ENCODE measurements at places on chromosomes 2 and 18. TPM values are rescaled to one million over a fixed set of nuclear protein-coding genes. Genes with fewer than 3 reads are reported as not detected.

GRCh38 chr2:220167956-220168355 is 540.5 kb downstream of the SLC4A3 start:
- DNase-seq, result no peak

DNA sequence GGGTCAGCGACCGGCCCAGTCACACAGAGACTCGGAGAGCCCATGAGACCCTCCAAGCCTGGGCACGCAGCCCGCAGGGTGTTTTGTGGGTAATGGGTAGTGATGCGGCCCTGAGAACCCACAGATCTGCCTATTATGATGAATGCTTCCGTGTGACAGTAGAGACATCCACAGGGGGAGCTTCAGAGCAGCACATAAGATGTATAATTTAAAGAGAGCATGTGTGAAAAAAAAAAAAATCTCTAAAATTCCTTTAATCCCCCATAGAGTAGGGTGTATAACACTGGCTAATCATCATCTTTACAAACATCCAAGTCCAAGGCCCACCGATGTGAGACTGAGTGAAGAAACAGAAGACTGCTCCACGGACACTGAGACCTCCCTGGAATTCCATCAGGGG is 34.6 kb downstream of the BIN1 start:
- DNase-seq, result no peak

GRCh38 chr2:73063909-73064875 is 7.3 kb downstream of the SFXN5 start:
- DNase-seq, result no peak

DNA sequence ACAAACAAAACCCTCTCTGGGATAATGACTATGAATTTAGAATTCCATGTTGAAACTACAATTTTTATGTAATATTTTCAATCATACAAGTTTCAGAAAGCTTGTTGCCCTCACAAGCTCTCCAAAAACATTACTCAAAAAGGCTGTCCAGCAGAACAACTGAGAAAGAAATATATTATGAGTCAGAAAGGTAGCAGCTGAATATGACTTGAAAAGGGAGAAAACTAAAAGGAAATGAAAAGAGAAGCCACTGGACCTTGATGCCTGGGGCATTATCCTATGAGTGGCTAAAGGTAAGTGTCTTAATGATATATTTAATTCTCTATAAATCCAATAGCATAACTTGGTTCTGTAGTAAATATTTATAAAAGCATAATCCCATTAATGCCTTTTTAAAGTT is 61.8 kb downstream of the NXPH2 start:
- no peak for DNase-seq

GRCh38 chr18:56115071-56116015 is 523.0 kb downstream of the TXNL1 start:
- no peak for DNase-seq

DNA sequence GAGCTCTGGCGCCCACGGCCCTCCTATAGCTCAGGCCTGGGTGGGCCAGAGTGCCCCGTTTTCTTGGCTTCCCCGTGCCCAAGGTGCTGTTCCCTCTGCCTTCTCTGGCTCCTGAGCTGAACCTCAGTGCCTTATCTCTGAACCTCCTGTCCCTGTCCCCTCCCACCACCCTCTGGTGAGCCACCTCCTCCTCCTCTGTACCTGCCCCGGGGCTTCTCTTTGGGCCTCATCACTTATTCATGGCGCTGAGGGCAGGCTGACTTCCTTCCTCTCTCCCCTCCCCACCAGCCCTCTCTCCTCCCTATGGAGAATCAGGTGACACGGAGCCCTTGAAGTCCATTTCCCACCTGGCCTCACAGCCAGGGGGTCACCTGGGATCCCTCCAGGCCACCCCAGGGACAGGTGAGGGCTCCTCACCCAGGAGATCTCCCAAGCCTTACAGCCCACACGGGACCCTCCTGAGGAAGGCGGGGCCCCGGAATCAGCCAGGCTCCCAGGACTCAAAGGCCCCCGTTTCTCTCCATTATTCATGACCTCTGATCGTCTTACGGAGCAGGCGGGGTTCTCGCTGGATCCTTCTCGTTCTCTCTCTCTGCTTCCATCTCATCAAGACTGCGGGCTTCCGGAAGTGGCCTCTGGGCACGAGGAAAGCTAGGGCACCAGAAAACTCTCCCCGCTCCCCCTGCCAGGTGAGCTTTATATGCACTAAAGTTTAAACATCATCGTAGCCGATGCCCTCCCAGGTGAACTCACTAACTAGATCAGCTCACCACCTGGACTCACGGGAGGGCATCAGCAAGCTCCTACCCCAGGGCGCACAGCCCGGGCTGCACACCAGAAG is at the start of gene LOXHD1:
TSS of gene LOXHD1 (minus strand) at position 106 of the 841 bp plus-strand sequence. CDS start 187 bp downstream, outside the sequence.
- no peak for DNase-seq

DNA sequence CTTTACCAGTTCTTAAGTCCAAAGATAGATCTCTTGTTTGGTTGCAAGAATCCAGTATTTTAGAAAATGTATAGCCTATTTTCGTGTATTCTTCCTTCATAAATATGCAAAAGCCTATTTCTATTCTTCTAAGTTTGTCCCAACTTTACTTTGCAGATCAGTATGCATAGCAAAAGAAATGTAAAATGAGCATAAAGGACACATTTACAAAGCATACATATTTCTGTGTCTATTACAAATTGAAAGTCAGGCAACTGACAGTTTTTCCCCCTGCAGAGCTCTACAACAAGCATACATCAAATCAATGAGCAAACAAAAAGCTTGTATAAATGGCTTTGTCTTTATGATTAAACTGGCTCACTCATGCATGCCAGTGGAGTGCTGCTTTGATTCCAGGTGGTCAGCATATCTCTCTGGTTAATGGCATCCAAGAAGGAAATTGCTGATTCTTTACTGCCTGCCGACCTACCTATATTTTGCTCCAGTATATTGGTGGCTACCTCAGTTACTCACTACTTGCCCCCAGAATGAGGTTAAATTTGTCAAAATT is 10.0 kb upstream of the VPS54 start:
- DNase-seq, result no peak

GRCh38 chr2:231390667-231391066 is 4.8 kb upstream of the B3GNT7 start:
- no peak for DNase-seq

- DNase-seq, result no peak
These were observed 111.9 kb downstream of the DCC start for GRCh38 chr18:52451851-52452250.

- DNase-seq, result no peak
These were observed 115.2 kb downstream of the AP1S3 start for GRCh38 chr2:223722226-223722625.

GRCh38 chr2:126244937-126245336 is 411.0 kb upstream of the GYPC start:
- no peak for DNase-seq

GRCh38 chr2:85076618-85077274 is 56.4 kb upstream of the TCF7L1 start:
- DNase-seq, result peak; percentile 37

DNA sequence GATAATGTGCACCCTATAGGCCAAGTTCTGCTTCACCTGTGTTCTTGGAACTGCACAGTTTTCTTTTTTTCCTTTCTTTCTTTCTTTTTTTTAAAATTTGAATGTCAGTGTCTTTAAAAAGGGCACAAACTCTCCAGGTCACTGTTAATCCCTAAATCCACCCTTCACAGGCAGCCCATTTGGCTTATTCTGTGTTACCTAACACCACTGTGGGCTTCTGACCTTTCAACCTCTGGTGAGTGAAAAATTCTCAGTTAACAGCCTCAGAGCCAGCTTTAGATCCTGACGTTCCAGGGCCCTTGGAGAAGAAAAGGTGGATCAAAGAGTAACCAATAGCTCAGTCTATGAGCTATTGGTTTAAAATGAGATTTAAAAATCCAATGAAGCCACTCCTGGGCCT is 6.8 kb upstream of the CETN1 start:
- DNase-seq, result peak; percentile 39

DNA sequence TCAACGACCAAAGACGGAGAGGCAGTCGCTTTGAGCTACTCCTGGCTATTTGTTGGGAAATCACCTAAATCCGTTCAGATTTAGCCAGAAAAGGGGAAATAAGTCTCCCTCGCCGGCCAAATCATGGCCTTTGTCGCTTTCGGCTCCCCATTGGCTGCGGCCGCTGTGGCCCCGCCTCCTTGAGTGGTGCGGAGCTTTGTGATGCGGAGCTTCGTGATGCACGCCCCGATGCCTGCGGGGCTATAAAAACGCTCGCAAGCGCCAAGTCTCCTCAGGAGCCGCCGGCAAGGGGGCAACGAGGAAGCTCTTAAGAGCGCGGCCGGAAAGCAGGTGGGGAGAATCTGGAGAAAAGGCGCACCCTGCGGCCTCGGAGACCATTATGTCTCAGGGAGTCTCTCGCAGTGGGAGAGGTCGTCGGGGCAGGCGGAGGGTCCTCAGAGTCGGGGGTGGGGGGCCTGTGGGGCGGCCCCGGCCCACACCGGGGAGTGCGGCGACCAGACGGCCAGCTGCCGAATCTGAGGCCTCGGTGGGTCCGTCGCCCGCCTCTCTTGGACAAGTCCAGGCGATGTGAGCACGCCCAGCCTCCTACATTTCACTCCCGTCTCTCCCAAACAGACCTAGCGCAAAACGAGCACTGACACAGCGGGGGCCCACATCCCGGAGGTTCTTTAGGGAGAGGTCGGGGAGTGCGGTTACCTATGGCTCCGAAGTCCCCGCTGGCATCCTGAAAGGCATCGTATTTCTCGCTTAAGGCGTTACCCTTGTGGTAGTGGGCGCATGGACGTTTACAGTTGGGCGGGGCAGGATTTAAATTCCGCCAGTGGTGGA is at the start of gene CABYR:
TSS of gene CABYR (plus strand) at position 274 of the 828 bp plus-strand sequence. CDS start 4,053 bp downstream, outside the sequence.
- DNase-seq, result peak; percentile 93

DNA sequence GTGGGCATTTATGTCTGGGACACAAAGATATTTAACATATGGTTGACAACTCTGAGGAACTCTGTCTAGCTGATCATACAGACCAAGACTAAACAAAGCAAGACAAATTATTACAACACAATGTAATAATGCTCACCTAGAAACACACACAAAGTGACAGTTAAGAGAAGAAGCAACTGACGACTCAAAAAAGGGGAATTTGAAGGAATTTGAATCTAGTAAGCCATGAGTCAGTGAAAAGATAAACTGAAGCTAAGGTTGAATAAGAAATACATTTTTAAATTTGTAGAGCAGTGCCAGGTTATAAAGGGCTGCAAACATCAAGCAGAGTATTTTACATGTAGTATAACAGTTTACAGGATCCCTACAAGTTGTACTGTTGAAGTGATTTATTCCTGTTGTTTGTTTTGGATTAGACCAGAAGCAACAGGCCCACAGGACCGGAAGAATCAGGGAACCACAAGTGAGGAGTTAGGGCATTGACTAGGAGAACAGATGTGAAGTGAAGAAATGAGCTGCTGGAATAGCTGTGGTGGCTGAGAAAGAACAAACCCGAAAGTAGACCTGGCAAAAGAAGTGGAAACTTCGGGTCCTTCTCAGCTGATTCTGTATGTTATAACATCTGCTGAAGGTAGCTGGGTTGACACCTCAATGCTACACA is 35.6 kb downstream of the IFIH1 start:
- no peak for DNase-seq

DNA sequence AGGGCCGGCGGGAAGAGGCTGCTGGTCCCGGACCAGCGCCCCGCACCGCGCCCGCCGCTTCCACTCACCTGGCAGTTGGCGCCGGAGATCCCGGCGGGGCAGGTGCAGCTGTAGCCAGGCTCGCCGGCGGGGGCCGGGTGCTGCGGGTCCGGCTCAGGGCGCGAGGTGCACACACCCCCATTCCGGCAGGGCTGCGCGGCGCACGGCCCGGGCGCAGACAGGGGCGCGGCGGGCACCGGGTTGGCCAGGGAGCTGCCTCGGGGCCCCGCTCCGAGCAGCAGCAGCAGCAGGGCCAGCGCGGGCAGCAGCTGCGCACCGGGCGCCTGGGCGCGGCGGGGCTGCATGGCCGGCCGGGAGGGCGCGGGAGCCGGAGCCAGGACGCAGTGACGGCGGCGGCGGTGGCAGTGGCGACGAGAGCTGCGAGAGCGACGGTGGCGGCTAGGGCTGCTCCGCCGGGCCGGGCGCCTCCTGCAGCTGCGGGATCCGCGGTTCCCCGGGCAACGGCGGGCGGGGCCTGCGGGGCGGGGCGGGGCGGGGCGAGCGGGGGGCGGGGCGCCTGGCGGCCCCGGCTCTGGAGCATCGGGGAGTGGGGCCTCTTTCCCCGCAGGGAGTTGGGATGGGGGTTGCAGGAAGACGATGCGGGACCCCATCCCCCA is at the start of gene DNER:
TSS of gene DNER (minus strand) at position 476 of the 656 bp plus-strand sequence. CDS start at position 344, 132 bp downstream.
- no peak for DNase-seq

DNA sequence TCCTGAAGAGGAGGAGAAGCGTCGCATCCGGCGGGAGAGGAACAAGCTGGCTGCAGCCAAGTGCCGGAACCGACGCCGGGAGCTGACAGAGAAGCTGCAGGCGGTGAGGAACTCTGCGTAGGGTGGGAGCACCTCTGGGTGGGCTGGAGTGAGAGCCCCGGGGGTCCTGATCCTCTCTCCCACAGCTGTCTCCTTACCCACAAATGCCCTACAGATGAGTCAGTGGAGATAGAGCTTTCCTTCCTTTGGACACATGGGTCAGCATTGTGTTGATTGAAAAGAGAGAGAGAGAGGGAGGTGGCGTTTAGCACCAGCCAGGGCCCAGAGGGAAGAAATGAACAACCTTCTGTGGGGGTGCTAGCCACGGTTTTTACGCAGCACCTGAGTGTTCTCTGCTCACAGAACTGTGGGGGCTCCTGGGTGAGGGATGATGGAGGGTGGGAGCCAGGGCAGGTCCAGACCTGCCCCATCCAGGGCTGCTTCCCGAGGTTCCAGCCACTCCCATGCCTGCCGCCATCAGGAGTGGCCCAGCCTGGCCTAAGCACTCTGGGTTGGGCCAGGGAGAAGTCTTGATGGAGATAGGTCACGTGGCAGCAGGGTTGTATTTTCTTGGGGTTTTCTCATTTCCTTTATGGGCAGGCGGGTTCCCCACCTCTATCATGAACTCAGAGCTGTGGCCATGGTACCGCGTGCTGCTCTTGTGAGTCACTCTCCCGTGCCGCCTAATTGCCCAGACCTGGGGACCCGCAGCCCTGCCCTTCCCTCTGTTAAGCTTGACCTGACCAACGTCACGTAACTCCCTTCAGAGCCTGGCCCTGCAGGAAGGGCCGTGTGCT is 16.3 kb downstream of the FOSL2 start:
- DNase-seq, result no peak

GRCh38 chr2:195912079-195912478 is 156.6 kb downstream of the DNAH7 start:
- no peak for DNase-seq

- DNase-seq, result no peak
These were observed 25.5 kb upstream of the VIT start for GRCh38 chr2:36670881-36671595.

The MTCL1 gene
- 32.3 TPM for total RNA-seq

The GPBAR1 gene
- total RNA-seq, result 4.2 TPM

The HOXD8 gene
- 4.0 TPM for total RNA-seq

The PSMA8 gene
- total RNA-seq, result not detected

The GBX2 gene
- total RNA-seq, result not detected

The EPB41L3 gene
- 32.0 TPM for total RNA-seq

The FBXO36 gene
- 2.7 TPM for total RNA-seq

The COL4A4 gene
- 7.0 TPM for total RNA-seq

The CPLX4 gene
- not detected for total RNA-seq

The RAD51AP2 gene
- total RNA-seq, result not detected

The LIPG gene
- not detected for total RNA-seq

The TMEM37 gene
- 2.2 TPM for total RNA-seq

The ARMC9 gene
- 175 TPM for total RNA-seq

The CHRND gene
- total RNA-seq, result not detected

All from esophagus muscularis mucosa (tissue), 4 donors.